ENCODE measurements at places on chromosomes 5 and 9. TPM values are rescaled to one million over a fixed set of nuclear protein-coding genes. Genes with fewer than 3 reads are reported as not detected.

Gene SPATA31C2
- 0.04 TPM for total RNA-seq

Gene CNTFR
- total RNA-seq = not detected

Gene GABRA1
- total RNA-seq = not detected

Gene MYOT
- not detected for total RNA-seq

Gene CDX1
- not detected for total RNA-seq

Gene PCDHB10
- not detected for total RNA-seq

Gene ZNF483
- total RNA-seq = 2.7 TPM

Gene NMUR2
- not detected for total RNA-seq

Gene SLC6A18
- total RNA-seq = not detected

DNA sequence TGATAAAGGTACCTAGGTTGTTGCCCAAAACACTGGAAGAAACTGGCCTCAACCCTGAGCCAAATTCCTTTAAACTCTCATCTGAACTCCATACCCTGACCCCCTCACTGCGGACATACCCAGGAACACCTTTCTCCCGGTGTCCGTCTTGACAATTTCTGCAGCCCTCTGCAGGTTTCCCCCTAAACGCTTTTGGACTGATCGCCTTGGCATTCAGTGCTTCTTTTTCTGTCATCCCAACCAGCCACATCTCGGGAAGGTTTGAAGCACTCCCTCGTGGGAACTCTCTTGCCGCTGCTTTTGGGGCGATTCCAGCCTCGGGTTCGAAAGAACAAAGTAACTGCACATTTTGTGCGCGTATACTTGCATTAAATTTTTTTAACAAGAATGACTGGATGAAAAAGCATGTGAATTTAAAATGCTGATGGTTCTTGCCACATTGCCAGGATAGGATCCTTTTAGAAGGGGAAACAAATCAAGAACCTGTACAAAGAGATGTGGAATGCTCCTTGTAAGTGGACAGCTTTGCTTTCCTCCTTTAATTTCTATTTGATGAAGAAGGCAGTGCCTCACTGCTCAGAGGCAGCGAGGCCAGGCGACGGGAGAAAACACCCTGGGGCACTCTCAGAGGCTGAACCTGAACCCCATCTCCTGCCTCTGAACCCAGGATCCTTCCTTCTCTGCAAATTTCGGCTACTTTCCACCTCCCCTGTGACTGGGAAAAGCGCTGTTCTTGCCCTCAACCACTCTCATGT, 615 bp downstream of the PSMD5 start:
- H3K36me3 ChIP-seq = peaks cover 64% of the 10 kb centered on the region
- no peak for DNase-seq
- peak overlapping the region; percentile 98 for H3K27ac ChIP-seq
- no peaks in the 10 kb centered on the region for H3K27me3 ChIP-seq
- peaks cover 76% of the 10 kb centered on the region for H3K4me1 ChIP-seq
- H3K4me3 ChIP-seq = peak overlapping the region; percentile 95

- H3K36me3 ChIP-seq = no peaks in the 10 kb centered on the region
- no peak overlapping the region for H3K4me3 ChIP-seq
- H3K4me1 ChIP-seq = no peaks in the 10 kb centered on the region
- no peak overlapping the region for H3K27ac ChIP-seq
- no peak for DNase-seq
These were observed 165.0 kb upstream of the ZNF462 start for GRCh38 chr9:106697750-106698502.

DNA sequence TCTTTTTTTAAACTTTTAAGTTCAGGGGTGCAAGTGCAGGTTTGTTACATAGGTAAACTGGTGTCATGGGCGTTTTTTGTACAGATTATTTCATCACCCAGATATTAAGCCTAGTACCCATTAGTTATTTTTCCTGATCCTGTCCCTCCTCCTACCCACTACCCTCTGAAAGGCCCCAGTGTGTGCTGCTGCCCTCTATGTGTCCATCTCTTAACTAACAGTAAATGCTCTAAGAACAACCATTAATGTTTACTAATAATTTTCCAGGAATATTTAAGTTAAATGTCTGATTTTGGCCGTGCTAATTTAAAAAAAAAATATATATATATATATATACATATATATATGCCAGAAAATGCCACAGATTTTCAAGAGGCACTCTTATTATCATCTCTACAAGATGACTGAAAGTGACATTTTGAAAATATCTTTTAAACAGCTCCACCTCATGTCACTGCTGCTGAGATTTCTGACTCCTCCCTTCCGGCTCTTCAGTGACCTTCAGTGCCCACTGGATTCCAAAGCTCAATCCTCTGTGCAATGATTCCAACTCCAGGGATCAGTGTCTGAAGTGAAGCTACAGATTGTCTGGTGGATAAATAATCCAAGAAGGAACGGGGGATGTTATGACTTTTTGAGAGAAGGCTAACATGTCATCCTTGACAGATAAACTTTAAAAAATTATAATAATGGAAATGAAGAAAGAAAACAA, 46.7 kb upstream of the HNRNPA0 start:
- DNase-seq = no peak
- peaks cover 2% of the 10 kb centered on the region for H3K27me3 ChIP-seq
- H3K36me3 ChIP-seq = no peaks in the 10 kb centered on the region
- H3K4me1 ChIP-seq = no peaks in the 10 kb centered on the region
- no peak overlapping the region for H3K4me3 ChIP-seq

GRCh38 chr9:14192556-14192955, 121.4 kb downstream of the NFIB start:
- no peaks in the 10 kb centered on the region for H3K27me3 ChIP-seq
- H3K4me1 ChIP-seq = no peaks in the 10 kb centered on the region
- H3K27ac ChIP-seq = no peak overlapping the region
- no peaks in the 10 kb centered on the region for H3K36me3 ChIP-seq
- H3K4me3 ChIP-seq = no peak overlapping the region

GRCh38 chr9:97906236-97906831, 16.0 kb downstream of the TRMO start:
- no peaks in the 10 kb centered on the region for H3K27me3 ChIP-seq
- H3K4me1 ChIP-seq = peaks cover 85% of the 10 kb centered on the region
- peak; percentile 47 for DNase-seq
- H3K36me3 ChIP-seq = peaks cover 73% of the 10 kb centered on the region
- H3K4me3 ChIP-seq = peak overlapping the region; percentile 62
- peak overlapping the region; percentile 97 for H3K27ac ChIP-seq

DNA sequence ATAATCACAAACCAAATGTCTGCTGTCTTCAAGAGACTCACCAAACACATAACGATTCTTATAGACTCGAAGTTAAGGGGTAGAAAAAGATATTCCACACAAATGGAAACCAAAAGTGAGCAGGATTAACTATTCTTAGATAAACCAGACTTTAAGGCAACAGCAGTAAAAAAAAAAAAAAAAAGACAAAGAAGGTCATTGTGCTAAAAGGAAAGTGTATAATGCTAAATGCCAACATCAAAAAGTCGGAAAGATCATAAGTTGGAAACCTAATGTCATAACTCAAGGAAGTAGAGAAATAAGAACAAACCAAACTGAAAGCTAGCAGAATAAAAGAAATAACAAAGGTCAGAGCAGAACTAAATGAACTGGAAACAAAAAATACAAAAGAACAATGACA, 714.6 kb downstream of the SEMA5A start:
- H3K27ac ChIP-seq = no peak overlapping the region
- DNase-seq = no peak
- no peaks in the 10 kb centered on the region for H3K27me3 ChIP-seq
- no peak overlapping the region for H3K4me3 ChIP-seq

DNA sequence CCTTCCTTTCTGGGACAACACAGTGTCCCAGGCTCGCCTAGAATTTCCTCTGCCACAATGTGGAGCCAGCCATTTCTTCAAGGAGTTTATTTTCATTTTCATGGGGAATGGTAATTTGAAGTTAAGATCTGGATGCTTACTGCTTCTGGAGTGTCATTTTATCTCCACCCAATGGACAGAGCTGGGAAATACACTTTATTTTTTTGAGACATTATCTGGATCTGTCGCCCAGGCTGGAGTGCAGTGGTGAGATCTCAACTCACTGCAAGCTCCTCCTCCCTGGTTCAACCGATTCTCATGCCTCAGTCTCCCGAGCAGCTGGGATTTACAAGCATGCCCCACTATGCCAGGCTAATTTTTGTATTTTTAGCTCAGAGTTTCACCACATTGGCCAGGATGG, 12.7 kb upstream of the THG1L start:
- no peak overlapping the region for H3K4me3 ChIP-seq
- DNase-seq = peak; percentile 46
- no peaks in the 10 kb centered on the region for H3K27me3 ChIP-seq
- peak overlapping the region; percentile 86 for H3K27ac ChIP-seq

GRCh38 chr5:179868541-179868940, 9.9 kb upstream of the MRNIP start:
- H3K4me3 ChIP-seq = no peak overlapping the region
- peaks cover 12% of the 10 kb centered on the region for H3K36me3 ChIP-seq
- no peaks in the 10 kb centered on the region for H3K27me3 ChIP-seq
- DNase-seq = no peak

DNA sequence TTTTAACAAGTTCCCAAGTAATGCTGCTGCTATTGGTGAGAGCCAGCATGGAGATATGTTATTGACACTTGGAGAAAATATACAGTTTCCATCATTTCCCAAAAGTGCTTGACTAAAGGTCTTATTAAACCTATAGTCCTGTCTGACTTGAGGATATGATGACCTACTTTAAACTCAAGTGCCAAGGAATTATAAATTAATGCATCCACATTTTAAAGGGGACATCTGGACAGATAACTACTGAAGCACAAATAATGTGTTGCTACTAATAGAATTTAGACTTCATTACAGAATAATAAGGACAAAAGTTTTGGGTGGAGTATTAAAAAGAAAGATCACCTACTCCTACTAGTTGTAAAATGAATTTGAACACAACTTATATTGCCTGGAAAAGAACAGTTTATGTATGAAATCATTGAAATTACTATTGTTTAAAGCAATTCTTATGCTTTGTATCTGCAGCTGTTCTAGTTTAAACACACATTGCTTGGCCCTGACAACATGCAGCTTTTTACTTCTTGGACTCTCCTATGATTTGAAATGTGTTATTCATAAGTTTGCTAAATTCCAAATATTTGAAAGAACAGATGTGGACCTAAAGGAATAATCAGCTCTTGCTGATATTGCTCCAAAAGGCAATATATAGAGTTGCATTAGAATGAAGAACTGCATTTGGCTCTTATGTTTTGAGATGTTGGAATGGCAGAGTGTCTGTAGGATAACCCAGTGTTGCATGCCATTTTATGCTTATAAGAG, 73.4 kb downstream of the SGCD start:
- DNase-seq = no peak
- H3K4me3 ChIP-seq = no peak overlapping the region
- H3K27ac ChIP-seq = no peak overlapping the region
- H3K36me3 ChIP-seq = no peaks in the 10 kb centered on the region

DNA sequence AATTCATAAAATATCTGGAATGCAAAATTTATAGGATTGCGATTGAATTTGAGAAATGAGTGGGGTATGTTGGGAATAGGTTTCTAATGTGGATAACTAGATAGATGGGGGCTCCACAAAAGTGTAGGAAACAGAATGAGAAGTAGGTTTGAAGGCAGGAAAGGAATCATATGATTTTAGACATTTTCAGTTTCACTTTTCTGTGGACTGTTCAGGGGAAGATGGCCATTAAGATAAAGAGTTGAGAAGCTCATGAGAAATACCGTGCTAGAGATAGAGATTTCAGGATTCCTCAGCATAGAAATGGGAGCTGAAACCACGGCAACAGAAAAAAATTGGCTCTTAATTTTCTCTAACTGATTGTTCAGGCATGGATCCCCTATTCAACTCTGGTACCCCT, 163.4 kb upstream of the CD180 start:
- no peak overlapping the region for H3K4me3 ChIP-seq
- no peaks in the 10 kb centered on the region for H3K36me3 ChIP-seq
- H3K4me1 ChIP-seq = peaks cover 15% of the 10 kb centered on the region
- no peak for DNase-seq
- H3K27me3 ChIP-seq = peaks cover 5% of the 10 kb centered on the region
- no peak overlapping the region for H3K27ac ChIP-seq
